ENCODE measurements at places on chromosomes 7 and 10.

GRCh38 chr10:105973902-105974301, 1190.6 kb downstream of the SORCS1 start:
- no peak for DNase-seq

DNA sequence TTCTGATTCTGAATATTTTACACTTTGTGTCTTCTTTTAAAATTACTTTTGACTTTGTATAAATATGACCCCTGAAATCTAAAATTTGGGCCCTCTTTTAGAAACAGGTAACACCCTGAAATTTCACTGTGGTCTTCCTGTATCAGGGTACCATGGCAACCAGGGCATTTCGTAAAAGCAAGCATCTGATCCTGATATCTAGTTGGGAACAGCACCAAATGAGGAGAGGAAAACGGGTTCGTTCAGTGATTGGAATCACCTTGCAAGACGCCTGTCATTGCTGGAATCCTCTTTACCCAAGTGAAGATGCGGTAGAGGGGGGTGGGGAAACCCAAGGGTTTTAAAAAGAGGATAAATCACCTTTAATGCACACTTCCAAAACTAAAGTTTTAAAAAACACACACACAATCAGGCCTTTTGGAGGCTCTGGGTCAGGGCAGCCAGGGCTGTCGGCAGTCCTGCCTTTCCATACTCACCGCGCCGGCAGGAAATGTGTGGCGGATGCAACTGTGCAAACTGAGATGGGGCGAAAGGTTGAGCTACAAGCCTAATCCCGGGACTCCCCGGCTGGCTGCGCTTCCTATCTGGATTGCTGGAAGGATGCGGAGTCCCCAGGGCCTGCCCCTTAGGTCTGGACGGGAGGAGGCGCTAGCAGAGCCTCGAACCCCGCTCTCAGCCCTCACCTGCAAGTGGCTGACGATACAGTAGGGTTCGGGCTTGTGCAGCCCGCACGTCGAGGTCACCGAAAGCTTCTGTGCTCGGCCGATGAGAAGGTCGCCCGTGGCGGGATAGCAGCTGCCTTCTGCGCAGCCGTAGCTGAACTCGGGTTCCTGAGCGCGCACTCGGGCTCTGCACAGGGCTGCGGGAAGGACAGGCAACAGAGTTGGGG, 1.8 kb downstream of the LAMB1 start:
- DNase-seq = no peak

DNA sequence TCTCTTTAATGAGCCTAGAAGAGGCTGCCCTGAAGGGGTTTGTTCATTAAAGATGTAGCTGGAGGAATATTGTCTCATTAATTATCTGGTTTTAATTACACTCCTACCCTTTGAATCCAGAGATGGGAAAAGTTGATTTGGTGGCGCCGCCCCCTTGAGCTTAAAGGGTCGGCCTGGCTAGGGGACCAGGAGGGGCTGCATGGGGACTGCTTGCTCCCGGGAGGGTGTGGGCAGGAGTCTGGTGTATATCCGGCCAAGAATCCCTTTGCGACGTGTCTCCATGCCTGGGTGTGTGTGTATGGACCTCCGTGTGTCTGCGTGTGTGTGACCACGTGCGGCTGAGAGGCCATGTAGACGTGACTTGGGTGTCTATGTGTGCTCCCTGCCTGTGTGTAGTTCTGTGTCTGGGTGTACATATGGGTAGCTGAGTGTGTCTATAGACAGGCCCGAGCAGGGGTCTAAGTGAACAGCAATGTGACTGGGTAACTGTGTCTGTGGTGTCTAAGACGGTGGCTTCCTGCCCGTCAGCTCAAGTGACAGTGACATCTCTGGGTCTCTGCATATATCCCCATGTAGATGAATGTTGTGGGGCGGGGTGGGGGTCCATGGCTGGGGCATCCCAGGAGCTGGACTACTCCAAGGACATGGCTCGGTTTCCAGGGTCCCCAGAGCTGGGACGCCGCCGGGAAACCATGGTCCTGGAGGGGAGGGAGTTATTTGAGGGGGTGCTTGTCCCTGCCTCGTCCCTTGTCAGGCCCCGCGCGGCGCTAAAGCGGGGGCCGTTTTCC, 10.7 kb downstream of the LBX1 start:
- no peak for DNase-seq

DNA sequence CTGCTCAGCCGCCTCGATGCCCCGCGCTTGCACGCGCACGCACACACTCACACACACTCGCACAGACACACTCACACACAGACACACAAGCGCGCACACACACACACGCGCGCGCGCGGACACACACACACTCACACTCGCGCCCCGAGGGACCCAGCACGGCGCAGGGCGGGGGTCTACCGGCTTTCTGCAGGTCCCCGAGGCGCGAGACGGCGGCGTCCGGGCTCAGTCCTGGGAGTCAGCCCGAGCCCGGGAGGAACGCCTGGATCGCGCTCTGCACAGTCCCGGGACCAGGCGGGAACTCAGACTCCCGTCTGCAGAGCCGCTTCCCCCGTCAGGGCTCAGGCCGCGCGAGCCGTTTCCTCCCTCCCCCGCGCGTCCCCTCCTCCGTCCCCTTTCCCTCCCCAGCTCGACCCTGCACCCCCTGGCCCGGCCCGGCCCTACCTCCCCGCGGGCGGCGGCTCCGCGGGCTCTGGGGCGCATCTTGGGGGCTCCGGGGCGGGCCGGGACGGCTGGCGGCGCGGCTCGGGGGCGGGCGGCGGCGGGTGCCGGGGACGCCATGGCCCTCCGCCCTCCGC, 464 bp downstream of the DENND2A start:
- DNase-seq = no peak

DNA sequence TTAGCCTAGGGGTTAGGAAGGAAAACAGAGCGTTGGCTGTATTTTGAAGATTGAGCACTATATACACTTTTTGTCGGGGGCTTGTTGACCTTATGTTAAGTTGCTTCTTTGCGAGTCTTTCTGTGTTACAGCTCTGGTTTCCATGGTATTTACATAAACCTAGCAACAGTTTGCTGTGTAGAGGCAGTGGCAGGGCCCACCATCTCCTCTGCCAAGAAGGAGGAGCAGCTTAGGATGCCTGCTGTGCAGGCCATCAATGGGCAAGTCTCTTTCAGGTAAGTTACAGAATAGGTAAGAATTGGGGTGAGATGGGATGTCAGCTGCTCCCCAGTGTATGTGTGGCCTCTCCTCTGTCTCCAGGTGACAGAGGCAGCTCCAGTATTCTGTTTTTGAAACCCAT, 485.5 kb downstream of the LRMDA start:
- DNase-seq = no peak

DNA sequence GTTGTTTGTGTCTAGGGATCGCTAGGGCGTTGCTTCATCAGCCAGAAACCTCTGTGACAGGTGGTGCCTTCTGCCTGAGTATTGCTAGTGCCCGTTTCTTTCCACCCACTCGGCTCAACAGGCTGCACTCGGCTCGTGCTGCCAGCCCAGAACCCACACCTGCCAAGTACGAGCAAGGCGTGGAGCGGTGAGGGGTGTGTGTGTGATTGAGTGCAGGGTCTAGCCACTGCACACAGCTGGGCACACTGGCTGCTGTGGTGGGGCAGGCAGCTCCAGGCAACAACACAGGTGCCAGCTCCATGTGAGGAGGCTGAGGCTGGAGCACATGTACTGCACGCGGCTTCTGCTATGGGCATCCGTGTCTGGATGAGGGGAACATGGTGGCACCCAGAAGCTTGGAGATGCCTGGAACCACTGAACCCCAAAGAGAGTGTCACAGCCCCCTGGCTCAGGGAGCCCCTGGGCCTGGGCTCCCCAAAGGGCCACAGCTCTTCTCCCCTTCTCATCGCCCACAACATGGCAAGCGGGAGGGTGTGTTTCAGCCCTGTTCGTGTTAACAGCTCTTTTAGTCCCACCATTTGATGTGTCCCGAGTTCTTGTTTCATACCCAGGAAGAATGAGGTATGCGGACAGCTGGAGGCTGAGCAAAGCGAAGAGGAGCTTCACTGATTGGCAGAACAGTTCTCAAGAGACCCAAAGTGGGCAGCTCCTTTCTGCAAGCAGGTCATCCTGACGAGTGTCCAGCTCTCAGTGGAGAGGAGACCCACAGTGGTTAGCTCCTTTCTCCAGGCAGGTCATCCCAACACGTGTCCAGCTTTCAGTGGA, 78.1 kb downstream of the HDAC9 start:
- peak; percentile 64 for DNase-seq

GRCh38 chr7:129635300-129636029, 23.9 kb downstream of the NRF1 start:
- DNase-seq = peak; percentile 71

DNA sequence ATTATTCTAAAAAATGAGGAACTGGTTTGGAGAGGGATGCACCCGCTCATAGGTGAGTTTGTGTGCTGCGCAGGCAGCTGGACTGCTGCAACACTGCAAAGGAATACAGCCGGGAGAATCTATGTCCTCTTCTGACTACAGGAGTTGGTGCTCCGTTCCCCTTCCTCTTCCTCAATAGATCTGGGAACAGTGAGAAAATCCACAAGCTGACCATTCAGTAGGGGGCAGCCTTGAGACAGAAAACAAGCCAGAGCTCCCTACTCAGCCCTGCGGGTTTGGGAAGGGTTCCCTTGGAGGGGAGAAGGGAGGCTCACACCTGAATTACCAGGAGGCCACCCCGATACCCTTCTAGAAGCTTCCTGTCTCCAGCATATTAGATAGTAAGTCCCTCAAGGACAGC, 87.3 kb upstream of the FOXI2 start:
- no peak for DNase-seq

GRCh38 chr7:56048245-56048644, 3.0 kb downstream of the PSPH start:
- no peak for DNase-seq

GRCh38 chr7:90839316-90839715, 243.2 kb downstream of the CDK14 start:
- no peak for DNase-seq

GRCh38 chr7:30445770-30446169, 32.8 kb downstream of the NOD1 start:
- DNase-seq = peak; percentile 84

DNA sequence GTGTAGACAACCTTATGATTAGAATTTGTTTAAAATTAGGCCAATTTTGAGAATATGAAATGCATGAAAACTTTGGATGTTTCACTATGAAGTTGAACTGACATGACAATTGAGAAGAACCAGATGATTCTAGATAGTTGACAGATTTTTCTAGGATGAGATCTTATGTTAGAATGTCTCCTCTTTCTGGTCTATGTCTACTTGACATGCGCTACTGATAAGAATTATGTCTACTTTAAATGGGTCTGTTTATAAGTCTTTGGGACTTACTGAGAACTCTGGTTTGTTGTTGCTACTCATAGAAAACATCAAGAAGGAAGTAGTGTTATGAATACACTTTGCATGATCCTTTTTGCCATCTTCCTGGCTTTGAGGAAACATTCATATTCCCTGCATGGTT, 228.2 kb upstream of the CCDC6 start:
- DNase-seq = no peak

DNA sequence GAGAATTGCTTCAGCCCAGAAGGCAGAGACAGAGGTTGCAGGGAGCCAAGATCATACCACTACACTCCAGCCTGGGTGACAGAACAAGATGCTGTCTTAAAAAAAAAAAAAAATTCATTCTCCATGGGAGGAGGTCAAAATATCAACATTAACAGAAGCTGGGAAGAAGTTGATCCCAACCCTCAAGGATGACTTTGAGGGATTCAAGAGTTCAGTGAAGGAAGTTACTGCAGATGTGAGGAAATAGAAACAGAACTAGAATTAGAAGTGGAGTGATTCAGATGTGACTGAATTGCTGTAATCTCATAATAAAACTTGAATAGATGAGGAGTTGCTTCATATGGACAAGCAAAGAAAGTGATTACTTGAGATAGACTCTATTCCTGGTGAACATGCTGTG, 19.7 kb upstream of the RPEL1 start:
- no peak for DNase-seq

GRCh38 chr10:62735464-62736167, 68.9 kb upstream of the ADO start:
- DNase-seq = no peak

DNA sequence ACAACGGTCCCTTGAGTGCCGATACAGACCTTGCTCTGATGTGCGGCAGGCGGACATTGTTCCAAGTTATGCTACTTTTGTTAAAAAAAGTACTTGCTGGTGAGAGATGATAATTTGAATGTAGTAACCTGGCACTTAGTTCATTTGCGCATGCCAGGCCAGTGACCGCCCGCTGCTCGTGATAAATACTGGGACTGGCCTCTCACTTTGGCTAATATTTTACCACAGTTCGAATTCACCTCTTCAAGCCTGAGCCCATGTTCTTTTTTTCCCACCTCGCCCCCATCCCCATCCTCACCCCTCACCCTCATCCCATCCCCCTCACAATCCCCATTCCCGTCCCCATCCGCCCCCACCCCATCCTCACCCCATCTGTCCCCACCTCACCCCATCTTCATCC, 126.4 kb downstream of the DNAJB6 start:
- peak; percentile 49 for DNase-seq

DNA sequence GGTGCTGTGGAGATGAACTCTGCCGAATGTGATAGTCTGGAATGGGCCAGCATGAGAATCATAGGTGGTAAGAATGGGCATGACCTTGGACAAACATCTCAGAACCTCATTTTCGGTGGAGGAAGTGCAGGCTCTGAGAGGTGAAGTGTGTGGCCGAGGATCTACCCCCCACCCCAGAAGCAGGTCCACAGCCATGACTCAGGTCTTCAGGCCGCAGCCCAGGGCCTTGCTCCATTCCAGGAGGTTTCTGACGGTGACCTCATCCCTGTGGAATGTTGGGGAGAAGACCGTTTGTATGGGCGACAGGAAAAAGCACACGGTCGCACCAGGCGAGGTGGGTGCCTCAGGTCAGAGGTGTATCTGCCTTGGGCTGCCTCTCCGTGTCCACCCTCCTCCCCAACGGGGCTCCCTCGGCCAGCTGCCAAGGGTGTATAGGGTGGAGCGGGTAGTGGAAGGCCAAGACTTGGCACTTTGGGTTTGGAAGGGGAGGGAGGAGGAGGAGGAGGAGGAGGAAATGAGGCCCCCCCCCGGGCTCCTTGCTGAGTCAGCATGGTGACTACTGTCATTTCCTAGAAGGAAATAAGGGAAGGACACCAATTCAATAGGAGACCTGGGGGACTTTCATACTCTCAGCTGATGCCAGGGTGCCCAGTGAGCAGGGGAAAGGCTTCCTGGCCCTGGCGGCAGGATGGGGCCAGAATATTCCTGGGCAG, 168.0 kb upstream of the RHEB start:
- DNase-seq = peak; percentile 35

DNA sequence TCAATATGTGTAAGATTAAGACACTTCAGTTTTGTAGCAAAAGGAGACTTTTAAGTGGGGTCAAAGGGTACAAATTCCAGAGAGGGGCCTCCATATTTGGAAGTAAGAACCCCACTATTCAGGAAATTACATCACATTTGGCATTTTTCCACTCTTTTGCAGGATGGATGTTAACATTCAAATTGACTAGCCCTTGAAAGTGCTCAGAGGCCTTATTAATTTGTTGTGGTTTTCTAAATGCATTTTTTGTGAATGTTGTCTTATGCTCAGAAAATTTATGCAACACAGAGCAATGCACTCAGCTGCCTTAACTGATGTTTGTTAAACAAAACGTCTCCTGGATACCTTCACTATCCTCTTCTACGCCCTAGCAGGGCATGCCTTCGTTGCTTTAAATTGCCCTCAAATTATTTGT, 50.9 kb upstream of the PDLIM1 start:
- no peak for DNase-seq

- no peak for DNase-seq
Observed at GRCh38 chr7:54189330-54189729, 352.8 kb upstream of the VSTM2A start.

All from ascending aorta (tissue), 2 donors.